ENCODE measurements at places on chromosomes 7 and 10.

DNA sequence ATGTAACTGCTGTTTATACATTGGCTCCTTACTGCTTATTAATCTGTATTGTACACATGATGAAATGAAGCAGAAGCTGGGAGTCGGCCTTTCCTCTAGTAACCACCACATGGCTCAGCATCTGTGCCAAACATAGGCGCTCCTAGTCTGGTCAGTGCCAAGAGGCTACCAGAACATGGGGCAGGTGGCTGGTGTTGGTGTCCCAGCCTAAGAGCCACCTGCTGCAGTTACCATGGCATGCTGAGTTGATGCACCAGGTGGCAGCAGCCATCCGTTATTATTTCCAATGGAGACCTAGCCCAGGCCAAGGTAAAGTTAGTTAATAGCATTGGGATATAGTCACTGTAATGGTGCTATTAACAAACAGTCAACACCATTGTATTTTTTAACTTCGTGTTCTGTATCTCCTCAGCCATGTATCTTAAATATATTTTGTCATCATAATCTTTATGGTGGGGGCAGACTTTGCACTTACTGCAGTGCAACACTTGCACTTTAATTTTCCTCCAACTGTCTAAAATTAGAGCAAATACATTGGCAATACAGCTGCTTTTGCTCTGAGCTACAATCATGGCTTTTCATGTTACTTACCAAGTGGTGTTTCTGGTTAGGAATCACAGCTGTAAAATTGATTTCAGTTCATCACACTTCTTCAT lies 33.1 kb downstream of the HBP1 start:
- peak; percentile 63 for DNase-seq

GRCh38 chr7:107691716-107692115 lies 31.1 kb downstream of the SLC26A4 start:
- DNase-seq: no peak

GRCh38 chr7:74455928-74456327 lies 2.2 kb downstream of the GTF2IRD1 start:
- DNase-seq: no peak

- peak; percentile 22 for DNase-seq
These were observed 30.8 kb downstream of the PRLHR start for GRCh38 chr10:118564652-118565051.

- peak; percentile 52 for DNase-seq
These were observed 275.7 kb downstream of the XPNPEP1 start for GRCh38 chr10:109647627-109648026.

- DNase-seq: no peak
These were observed 15.6 kb upstream of the CLDN12 start for GRCh38 chr7:90387470-90388240.

GRCh38 chr10:122138831-122139625 lies 132.1 kb upstream of the BTBD16 start:
- DNase-seq: no peak

- peak; percentile 73 for DNase-seq
These were observed at the start of gene TCERG1L for GRCh38 chr10:131311661-131312477. Gene TCERG1L (minus strand): TSS chr10:131311721. CDS start chr10:131311635, 86 bp downstream.

- no peak for DNase-seq
These were observed 359.4 kb upstream of the NFE2L3 start for GRCh38 chr7:25792586-25792985.

DNA sequence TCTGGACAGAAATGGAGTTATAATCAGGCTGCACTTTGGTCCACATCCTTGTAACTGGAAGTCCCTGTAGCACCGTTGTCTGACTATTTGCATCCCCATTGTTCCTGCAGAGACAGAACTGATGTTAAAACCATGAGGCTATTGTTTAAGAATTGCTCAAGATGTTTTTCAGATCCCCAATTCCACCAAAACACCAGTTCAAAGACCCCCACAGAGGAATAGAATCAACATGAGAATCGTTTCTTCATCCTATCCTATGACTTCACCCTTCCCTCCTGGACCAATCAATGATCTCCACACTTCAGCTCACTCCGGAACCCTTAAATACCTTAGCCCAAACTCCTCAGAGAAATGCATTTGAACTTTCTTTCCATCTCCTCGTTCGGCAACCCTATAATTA lies 57.1 kb upstream of the GRID1 start:
- DNase-seq: no peak

- no peak for DNase-seq
These were observed 15.9 kb downstream of the WBP1L start for GRCh38 chr10:102759497-102760210.

- no peak for DNase-seq
These were observed 10.2 kb downstream of the STK32C start for GRCh38 chr10:132297526-132297925.

- DNase-seq: no peak
These were observed 370.2 kb downstream of the ARL4A start for GRCh38 chr7:13057462-13058200.

- no peak for DNase-seq
These were observed 3.1 kb downstream of the SOSTDC1 start for GRCh38 chr7:16462431-16462889.

DNA sequence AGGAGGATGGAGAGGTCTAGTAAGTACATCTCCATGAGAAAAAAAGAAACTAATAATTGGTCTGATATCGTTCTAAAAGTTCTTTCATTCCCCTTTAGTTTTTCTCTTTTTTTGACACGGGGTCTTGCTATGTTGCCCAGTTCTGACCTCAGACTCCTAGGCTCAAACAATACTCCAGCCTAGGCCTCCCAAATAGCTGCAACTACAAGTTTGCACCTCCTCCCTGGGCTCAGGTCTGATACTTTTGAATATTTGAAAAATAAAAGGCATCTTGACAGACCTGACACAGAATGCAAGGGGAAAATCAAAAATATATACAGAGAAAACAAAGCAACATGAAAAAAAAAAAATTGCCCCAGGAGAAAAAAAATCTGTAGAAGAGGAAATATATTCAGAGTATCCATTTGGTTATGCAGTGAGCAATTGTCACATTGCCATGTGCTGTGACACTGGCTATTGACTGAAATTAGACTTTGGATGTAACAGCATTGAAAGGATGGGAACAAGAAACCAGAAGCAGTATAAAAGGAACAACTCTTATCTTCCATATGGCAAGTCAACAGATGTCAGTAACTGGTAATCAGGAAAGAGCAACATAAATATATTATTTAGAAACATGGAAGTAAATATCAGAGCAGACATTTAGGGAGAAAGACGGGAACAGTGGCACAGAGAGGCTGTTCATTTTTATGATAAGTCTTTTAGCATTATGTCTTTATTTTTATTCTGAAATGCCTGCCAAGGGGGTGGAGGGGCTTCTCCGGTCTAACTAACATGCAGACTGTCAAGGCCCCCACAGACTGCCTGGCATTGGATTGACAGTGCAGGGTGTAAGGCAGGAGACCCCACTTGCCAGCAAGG lies 408.4 kb downstream of the PARD3 start:
- DNase-seq: no peak

DNA sequence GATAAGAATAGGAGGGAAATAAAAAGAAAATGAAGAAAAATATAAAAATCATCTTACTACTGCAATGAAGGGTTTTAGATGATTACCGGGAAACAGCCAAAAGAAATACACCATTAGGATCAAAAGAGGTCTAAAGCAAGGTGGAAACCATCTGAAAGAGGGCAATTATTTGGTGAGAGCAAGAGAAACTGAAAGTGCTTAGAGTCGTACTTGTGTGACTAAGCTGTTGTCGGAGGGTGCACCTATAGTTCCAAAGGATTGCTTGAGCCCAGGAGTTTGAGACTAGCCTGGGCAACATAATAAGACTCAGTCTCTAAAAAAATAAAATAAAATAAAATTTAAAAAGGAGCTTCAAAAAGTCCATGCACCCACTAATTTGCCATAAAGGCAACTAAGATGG lies 169.5 kb downstream of the DKK1 start:
- no peak for DNase-seq

GRCh38 chr7:129605960-129606614 lies 5.4 kb upstream of the NRF1 start:
- DNase-seq: no peak

GRCh38 chr7:56639173-56639746 lies 493.0 kb downstream of the ZNF479 start:
- DNase-seq: no peak

GRCh38 chr7:19079066-19079465 lies 38.4 kb downstream of the TWIST1 start:
- DNase-seq: no peak

DNA sequence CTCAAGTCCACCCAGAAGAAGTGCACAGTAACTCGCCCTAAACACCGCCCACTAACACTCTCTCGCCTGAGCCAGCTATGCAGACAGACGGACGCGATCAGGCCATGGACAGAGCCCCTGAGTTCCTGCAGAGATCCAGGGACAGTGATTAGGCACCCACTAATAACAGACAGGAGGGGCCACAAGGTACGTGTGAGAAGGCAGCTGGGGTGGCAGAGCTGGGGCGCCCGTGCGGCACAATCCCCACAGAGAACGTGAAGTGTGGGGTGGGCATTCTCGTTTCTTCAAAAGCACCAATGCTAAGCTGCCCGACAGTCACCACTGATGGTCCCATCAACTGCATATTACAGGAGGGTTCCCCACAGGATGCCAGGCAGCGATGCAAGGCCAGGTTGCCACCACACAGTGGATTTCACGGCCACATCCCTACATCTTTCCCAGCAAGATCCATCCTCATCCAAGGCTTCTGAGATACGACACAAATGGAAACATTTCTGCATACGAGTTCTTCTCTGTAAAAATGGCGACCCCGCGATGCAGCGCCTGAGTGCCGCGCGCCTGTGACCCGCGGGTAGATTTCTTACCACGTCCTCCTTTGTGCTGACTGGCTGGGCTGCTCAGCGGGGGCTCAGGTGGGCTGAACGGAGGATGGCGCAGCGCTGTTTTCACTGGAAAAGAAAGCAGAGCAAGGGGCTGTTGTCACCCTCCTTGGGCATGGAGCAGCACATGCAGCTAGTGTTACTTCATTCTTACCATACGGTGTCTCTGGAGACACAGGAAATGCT lies 237.5 kb downstream of the TNS3 start:
- no peak for DNase-seq

GRCh38 chr7:84139986-84140729 lies 54.4 kb downstream of the SEMA3A start:
- no peak for DNase-seq

DNA sequence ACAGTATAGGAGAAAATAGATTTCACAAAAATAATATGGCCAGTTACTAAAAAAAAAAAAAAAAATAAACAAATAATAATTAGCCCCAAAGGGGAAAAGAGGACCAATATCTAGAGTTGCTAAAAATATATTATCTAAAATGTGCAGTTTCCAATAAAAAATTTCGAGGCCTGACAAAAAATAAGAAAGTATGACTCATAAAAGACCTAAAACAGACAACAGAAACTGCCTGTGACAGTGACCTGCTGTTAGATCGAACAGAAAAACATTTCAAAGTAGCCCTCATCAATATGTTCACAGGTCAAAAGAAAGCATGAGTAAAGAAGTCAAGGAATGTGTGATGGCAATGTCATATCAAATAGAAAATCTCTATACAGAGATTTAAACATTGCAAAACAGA lies 11.8 kb upstream of the TSPAN12 start:
- DNase-seq: no peak
